ENCODE measurements at places on chromosomes 5 and 9. TPM values are rescaled to one million over a fixed set of nuclear protein-coding genes. Genes with fewer than 3 reads are reported as not detected.

GRCh38 chr9:109883623-109884022, 103.6 kb downstream of the PALM2AKAP2 start:
- no peak for DNase-seq

DNA sequence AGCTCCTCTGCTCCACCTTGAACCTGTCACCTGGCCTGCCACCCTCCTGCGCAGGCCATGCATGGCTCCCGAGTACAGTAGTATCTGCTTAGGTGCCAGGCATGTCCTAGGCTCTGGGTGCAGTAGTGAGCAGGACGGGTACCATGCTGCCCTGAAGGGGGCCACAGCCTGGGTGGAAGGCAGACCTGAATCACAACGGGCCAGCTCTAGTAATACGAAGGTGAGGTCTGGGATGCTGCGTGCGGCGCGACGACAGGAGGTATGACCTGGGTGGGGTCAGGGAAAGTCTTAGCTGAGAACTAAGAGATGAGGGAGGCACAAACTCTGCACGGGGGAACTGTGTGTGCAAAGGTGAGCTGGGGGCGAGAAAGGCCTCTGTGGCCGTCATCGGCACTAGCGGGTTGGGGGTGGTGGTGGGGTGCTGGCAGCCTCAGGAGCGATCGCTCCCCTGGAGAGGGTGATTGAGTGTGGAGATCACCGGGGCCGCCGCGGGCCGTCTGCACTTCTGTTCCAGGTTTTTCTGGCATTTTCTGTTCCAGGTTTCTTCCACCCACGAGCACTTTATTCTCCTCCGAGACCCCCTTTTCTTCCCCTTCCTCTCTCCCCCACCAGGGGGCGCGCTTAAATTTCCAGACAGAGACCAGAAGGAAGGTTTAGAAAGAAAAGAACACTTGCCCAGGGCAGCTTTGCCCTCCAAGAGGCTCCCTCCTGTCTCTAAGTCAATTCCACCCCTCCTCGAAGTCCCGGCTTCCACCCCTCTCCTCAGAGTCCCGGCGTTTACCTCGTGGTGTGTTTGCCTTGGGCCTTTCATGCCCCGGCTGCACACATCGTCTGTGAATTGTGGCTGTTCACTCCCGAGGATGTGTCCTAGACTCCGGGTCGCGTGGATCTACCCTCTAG, 15.1 kb downstream of the PDLIM4 start:
- DNase-seq = peak; percentile 49

DNA sequence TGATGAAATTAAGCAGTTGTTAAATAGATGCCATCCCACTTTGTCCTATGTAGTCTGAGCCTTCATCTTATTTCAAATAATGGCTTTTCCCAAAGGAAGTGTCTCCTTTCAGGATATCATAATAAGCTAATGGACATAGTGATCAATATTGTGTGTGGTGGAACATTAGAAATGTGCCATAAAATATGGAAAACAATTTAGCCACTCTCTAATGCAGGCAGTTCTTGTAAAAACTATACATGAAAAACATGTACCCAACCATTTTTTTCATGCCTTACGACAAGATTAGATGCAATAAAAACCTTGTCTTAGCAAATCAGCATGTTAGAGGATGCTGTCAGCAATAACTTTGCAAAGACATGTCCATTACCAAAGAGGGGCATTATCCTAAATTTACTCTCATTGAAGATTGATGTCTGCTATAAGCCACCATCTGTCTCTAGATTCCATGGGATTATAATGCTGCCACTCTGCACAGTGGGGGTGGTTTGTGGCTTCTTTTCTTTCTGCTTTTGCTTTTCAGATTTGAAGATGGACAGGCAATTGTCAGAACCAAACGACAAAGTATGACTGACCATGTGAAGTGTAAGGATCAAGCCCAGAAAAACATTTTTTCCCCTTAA, 724.0 kb upstream of the ZNF608 start:
- no peak for DNase-seq

The NR4A3 gene
- total RNA-seq = 5.6 TPM

The PPP3R2 gene
- total RNA-seq = not detected

DNA sequence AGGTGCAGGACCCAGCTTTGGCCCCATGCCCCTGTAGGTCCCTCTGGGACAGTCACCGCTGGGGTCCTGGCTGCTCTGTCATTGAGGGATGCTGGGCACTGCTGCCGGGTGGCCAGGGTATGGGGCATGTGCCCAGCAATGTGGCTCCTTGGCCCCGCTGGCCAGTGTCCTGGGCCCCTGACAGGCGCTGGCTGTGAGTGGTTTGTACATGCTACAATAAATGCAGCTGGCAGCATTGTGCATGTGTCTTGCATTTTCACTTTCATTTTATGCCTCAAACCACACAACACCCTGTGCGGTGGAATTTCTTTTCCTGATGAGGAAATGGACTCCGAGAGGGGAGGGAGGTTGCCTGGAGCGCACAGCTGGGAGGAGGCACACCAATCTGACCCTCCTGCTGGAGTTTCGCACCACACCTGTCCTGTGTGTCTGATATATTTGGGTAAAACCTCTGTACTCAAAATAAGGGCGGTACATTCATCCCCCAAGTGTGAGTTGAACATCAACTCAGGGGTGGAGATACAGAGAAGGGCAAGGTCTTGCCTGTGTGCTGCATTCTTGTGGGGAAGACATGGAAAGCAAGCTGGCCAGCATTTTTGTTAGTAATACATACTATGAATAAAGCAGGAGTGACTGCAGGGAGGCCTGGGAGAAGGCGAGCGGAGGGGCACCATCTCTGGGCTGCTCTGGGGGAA, 11.7 kb downstream of the TSPAN17 start:
- peak; percentile 31 for DNase-seq

DNA sequence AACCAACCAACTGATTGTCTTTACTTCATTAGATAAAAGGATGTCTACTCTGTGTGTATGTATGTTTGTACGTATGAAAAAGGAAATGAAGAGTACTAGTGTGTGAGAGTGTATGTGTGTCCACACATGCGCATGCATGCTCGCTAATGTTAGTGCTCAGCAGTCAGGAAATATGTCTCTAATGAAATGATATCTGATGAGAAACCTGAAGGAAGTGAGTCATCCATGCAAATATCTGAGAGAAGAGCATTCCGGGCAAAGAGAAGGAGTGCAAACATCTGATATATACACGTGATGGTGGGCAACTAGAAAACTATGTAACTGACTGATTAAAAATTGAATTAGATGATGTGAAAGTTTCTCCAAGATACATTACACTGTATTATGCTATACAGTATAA, 29.6 kb upstream of the UGCG start:
- peak; percentile 86 for DNase-seq

The PCDHB15 gene
- total RNA-seq = 1.8 TPM

DNA sequence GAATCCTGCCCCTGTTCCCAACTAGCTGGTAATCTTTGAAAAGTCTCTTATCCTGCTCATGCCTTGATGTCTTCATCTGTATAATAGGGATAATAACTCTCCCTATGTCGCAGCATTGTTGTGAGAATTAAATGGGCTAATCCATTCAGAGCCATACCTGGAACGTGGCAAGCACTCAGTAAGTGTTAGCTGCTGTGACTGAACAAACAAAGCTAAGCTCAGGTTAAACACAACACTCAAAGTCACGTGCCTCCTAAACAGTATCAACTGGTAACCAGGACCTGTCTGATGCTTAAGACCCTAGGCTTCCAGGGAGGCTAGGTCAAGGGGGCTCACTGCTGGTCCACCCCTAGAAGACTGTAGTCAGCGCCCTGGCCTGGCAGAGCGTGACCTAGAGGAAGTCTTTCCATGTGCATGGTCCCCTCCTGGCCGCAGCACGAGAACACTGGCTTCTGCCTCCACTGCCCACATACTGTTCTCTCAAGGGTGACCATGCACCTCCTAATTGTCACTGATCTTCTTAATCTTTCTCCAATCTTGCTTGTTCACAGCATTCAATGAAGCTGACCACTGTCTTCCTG, 211.1 kb downstream of the TTLL11 start:
- DNase-seq = no peak

The ROPN1L gene
- 0.17 TPM for total RNA-seq

- DNase-seq = peak; percentile 30
Measured at GRCh38 chr9:136787690-136788400, 3.3 kb upstream of the TMEM141 start.

DNA sequence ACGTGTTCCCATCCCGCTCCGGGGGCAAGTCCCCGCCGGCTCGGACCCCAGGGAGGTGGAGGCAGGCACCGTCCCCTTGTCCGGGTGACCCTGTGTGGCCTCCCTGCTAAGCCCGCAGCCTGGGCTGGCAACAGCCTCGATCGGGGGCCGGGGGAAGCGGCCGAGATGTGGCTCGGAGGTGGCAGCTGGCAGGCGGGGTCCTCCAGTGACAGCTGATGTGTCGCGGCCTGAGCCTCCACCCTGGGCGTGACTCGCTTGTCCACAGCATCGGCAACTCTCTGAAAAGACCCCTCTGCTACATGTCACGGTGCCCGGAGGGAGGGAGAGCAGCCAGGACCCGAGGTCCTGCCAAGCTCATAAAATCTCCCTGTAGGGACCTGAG, 124.8 kb upstream of the IRX4 start:
- DNase-seq = no peak

- DNase-seq = peak; percentile 54
Measured at GRCh38 chr5:54659700-54660131, 142.2 kb downstream of the SNX18 start.

DNA sequence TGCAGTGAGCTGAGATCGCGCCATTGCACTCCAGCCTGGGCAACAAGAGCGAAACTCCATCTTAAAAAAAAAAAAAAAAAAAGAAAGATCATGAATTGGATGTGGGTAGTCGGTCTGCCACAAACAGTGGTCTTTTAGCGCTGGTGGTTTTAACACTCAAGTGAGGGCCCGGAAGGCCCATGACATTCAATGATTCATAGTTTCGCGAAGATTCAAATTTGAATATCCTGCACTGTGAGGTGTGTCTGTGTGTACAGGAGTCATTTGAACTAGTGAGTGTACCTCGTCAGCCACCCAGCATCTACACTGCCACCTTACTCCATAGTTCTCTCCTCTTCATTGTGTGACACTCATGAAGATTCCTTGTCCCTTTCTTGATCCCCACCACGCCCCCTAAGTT, 41.3 kb downstream of the CFAP77 start:
- DNase-seq = no peak

GRCh38 chr9:6525326-6526045, 112.5 kb downstream of the UHRF2 start:
- peak; percentile 76 for DNase-seq

DNA sequence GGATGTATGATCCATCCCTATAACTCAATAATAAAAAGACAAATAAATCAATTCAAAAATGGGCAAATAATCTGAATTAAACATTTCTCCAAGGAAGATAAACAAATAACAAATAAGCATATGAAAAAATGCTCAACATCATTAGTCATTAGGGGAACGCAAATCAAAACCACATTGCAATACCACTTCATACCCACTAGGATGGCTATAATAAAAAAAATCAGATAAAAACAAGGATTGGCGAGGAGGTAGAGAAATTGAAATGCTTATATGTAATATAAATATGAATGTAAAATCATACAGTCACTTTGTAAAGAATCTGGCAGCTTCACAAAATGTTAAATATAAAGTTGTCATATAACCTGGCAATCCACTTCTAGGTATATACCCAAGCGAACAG, 52.3 kb upstream of the TBCA start:
- no peak for DNase-seq

GRCh38 chr5:120207129-120207528, 257.0 kb upstream of the PRR16 start:
- DNase-seq = no peak

The RNF145 gene
- total RNA-seq = 57.8 TPM

DNA sequence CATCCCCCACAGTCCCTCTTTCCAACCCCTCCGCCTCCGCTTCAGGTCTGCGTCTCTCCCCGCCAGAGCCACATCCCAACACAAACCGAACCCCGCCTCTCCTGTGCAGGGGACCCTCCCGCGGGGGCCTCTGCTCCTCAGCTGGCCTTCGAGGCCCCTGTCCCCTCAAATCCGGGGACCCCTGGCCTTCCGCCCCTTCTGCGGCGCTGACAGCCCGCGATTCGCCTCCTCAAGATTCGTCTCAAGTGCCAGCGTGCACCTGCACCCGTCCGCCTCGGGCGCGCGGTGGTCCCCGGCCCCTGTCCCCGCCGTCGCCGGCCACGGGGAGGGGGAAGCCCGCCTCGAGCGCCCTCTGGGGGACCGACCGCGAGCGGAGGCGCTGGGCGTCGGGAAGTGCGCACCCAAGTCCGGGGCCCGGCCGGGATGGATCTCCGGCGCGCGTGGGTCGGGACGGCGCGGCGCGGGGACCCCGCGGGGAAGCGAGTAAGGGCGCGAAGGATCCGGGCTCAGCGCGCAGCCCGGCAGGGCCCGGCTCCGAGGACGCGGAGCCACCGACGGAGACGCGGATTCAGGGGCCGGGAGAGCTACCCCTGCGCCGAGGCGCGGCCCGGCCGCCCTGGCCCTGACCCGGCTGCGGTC, 623 bp downstream of the FLT4 start:
- no peak for DNase-seq

The GAS1 gene
- 7.4 TPM for total RNA-seq

DNA sequence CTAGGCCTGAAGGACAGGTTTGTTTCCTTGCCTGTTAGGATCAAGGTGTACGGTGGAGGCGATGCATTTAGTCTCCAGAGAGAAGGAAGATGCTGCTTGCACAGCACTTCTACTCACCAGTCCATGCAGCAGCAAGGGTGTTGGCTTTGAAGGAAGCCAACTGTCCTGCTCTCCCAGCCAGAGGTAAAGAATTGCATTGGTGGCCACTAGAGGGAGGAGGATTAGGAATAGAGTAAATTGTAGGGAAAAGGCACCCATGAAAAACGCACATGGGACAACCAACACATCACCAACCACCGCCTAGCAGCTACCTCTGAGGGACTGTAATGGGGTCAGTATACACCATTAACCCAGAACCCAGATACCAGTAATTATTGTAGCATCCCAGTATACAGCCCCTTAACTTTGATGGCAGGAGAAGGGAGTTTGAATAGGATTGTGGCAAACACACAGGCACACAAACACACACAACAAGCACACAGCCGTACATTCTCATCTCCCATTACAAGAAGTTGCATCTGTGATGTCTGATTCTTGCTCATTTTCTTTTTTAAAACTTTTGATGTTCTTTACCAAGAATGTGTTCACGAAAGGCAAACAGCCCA, 267.7 kb downstream of the ADAMTS6 start:
- DNase-seq = peak; percentile 46

DNA sequence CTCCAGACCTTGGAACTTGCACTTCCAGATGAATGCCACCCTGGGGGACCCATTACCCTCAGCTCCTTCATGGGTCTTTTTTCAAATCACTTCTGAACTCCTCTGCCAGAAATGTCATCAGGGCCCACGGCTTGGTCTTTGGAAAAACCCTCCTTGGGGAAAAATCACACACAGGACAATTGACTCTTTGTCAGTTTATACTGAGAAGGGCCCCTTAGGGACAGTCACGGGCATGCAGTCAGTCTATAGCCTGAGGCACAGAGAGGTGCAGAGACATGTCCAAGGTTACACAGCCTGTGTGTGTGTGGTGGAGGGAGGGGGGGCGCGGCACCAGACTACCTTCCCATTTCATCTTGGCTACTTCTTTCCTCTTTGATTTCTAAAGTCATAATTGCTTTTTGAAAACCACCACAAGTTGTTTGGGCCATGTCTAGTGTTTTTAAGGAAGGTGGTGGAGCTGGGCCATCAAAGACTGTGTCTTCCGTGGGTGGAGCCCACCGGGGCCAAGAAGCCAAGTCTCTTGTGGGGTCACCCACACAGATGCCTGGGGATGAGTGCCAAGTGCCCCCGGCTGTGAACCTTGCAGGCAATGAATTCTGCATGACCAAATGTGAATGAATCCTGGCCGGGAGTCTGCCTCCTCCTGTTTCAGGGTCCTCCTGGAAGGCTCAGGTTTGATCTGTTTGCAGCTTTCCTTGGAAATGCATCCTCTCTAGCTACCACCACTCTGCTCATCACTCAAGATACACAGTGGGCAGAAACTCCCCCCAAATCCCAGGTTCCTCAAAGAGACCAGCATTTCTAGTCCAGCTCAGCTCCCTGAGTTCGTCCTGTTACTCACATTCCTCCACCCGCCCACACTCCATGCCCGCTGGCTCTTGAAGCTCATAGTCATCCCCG, 200.1 kb upstream of the TBC1D2 start:
- DNase-seq = peak; percentile 18

Measured in fibroblast of lung (primary cell).